ENCODE measurements at places on chromosomes 7 and 10. TPM values are rescaled to one million over a fixed set of nuclear protein-coding genes. Genes with fewer than 3 reads are reported as not detected.

GRCh38 chr7:101173752-101174244, 6.3 kb downstream of the NAT16 start:
- no peak overlapping the region for H3K4me3 ChIP-seq
- DNase-seq = no peak
- no peak overlapping the region for H3K27ac ChIP-seq
- no peaks in the 10 kb centered on the region for H3K36me3 ChIP-seq

DNA sequence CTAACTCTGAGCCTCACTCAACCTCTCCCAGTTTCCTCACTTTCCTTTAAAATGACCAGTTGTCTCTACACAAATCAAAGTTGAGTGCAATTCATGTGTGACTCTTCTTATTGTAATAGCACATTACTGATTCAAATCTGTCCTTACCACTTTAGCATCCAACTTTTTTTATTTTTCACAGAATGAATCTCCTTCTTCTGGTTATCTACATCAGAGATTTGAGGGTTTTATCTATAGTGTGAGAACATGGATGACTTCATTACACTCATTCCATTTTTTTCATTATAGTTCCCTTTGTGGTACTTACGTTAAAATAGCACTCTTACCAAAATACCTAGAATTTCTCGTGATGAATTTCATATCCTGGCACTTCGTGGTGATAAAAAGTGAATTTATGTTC, 43.3 kb downstream of the RTKN2 start:
- H3K27ac ChIP-seq = no peak overlapping the region
- no peaks in the 10 kb centered on the region for H3K4me1 ChIP-seq
- DNase-seq = no peak
- no peak overlapping the region for H3K4me3 ChIP-seq
- H3K27me3 ChIP-seq = no peaks in the 10 kb centered on the region

DNA sequence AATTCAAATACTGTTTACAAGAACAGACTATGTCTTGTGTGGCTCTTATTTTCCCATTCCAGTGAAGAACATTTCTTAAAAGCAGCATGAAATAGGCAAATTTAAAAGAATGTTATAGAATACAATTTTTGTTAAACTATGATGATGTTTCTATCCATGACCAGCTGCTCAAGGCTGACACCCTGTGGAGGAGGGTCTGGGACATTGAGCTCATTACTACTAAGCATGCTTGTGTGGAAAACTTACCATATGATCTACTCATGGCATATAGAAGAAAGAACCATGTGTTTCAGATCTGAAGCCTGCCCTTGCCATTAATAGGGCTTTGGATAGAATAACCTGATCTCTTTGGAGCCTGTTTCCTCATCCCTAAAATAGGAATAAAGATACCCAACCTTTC, 125.0 kb downstream of the FOXP2 start:
- no peak for DNase-seq
- no peaks in the 10 kb centered on the region for H3K36me3 ChIP-seq
- no peak overlapping the region for H3K4me3 ChIP-seq

DNA sequence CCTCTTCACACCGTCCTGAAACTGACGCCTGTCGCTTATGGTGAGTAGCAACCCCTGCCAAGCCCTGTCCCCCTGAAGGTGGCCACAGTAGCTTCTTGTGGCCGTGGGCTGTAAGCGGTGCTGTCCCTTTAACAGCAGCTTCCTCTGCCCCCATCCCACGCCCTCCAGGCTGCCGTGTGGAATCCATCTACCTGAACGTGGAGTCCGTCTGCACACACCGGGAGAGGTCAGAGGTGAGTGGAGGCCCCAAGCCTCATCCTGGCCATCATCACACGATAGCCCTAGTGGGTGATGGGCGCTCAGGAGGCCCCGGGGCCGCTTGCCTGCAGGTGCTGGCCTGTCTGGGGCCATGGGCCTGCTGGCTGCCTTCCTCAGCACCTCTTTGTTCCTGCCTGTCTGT, 21.2 kb downstream of the PFKFB3 start:
- H3K4me3 ChIP-seq = no peak overlapping the region
- peak; percentile 62 for DNase-seq
- no peaks in the 10 kb centered on the region for H3K4me1 ChIP-seq
- no peaks in the 10 kb centered on the region for H3K27me3 ChIP-seq

DNA sequence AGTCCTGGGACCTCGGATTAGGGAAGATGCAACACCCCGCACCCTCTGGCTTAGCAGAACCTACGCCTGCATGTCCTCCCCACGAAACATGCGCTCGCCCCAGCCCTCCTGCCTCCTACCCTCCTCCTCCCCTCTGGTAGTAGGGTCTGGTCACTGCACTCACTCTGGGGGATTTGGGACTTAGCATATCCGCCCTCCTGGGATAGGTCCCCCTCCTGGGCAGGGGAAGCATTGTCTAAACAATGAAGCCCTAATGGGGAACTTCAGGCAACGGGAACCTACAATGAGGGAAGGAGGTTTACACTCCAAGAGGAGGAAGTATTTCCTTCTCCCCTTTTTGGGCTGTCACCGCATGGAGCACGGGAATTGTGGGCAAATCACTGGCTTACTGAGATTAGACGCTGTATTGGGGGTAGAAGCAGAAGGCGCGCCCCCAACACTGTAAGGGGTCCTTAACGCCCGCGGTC, 892 bp downstream of the CRHR2 start:
- no peak for DNase-seq
- H3K36me3 ChIP-seq = no peaks in the 10 kb centered on the region
- no peak overlapping the region for H3K4me3 ChIP-seq
- H3K27me3 ChIP-seq = no peaks in the 10 kb centered on the region
- H3K4me1 ChIP-seq = no peaks in the 10 kb centered on the region

- no peak overlapping the region for H3K4me3 ChIP-seq
- H3K27me3 ChIP-seq = no peaks in the 10 kb centered on the region
- peaks cover under 1% of the 10 kb centered on the region for H3K4me1 ChIP-seq
- H3K36me3 ChIP-seq = no peaks in the 10 kb centered on the region
These were observed 24.9 kb downstream of the KLF6 start for GRCh38 chr10:3760083-3760482.

DNA sequence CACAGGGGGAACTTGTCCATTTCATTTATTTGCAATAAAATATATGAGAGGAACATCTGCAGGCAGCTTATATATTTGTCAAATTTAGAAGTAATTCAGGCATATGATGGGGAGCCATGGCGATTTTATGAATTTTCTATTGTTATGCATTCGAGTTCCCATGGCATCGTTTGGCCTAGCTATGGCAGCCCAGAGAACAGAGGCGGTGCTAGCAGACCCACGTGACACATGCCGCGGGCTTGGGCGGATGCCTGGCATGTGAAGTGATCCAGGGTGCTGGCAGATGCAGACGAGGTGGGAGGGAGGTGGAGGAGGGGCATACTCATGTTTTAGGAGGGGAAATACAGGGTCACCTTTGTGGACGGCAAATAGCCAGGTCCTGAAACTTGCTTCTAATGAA, 560.0 kb upstream of the GALNT17 start:
- H3K27ac ChIP-seq = no peak overlapping the region
- no peaks in the 10 kb centered on the region for H3K27me3 ChIP-seq
- H3K4me3 ChIP-seq = no peak overlapping the region
- no peaks in the 10 kb centered on the region for H3K4me1 ChIP-seq
- H3K36me3 ChIP-seq = no peaks in the 10 kb centered on the region

DNA sequence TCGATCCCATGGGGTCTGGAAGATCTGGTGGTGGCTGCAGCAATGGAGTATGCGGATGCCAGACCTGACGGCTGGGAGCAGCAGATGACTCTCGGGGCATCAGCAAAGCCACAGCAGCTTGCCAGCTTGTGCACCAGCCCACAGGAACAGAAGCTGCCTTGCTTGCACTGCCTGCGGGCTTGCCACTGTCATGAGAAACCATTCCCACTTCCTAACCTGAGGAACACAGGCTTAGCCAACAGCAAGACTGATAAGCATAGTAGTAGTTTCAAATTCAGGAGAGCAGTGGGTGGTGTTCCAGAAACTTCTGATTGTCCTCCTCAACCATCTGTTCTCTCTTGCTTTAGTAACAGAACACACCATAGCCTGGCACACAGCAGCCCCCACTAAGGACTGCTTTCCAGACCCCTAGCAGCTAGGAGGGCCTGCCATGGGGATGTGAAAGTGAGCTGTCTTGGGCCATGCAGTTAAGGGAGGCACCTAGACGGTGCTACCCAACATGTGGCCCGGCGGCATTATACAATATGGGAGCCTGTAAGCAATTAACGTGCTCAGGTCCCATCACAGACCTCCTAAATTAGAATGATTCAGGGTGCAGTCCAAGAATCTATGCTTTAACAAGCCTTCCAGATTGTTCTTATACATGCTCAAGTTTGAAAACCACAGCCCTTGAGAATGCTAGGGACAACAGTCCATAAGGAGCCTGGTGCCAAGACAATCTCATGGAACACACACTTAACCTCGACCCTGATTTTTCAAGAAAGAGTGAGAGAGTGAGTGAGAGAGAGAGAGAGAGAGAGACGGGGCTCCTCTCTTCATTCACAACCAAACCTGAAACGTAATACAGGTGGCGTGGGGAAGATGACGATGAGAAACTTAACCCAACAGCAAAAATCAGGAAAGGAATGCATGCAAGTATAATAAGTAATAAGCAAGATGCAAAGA, 7.1 kb downstream of the ANXA11 start:
- H3K4me1 ChIP-seq = peaks cover 4% of the 10 kb centered on the region
- no peaks in the 10 kb centered on the region for H3K36me3 ChIP-seq
- H3K27ac ChIP-seq = peak overlapping the region; percentile 78
- peak; percentile 54 for DNase-seq
- H3K4me3 ChIP-seq = no peak overlapping the region

GRCh38 chr7:148306759-148307158, 283.8 kb upstream of the C7orf33 start:
- H3K36me3 ChIP-seq = no peaks in the 10 kb centered on the region
- no peaks in the 10 kb centered on the region for H3K27me3 ChIP-seq
- no peak overlapping the region for H3K27ac ChIP-seq
- no peak for DNase-seq
- no peak overlapping the region for H3K4me3 ChIP-seq

DNA sequence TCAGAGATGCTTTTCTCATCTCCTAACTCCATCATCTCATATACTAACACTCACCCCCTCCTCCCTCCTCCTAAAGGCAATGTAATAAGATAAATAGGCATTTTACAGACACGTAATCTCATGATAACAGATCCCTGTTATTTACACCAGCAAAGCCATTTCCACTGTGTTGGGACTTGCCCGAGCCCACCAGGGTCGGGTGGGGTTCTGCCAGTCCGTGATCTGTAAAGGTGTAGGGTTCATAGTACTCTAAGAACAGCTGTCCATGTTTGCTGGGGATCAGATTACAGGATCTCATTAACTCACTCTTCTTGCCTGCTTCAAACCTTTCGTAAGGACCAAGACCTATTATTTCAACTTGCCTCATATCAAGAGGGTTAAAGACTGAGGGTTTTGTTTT, 172.4 kb downstream of the FZD1 start:
- no peaks in the 10 kb centered on the region for H3K36me3 ChIP-seq
- no peaks in the 10 kb centered on the region for H3K4me1 ChIP-seq
- H3K4me3 ChIP-seq = no peak overlapping the region
- H3K27me3 ChIP-seq = no peaks in the 10 kb centered on the region

- H3K36me3 ChIP-seq = no peaks in the 10 kb centered on the region
- DNase-seq = no peak
- H3K4me3 ChIP-seq = no peak overlapping the region
These were observed 2.0 kb downstream of the PPP1R17 start for GRCh38 chr7:31688996-31689395.

GRCh38 chr7:114802632-114803031, 119.3 kb upstream of the MDFIC start:
- H3K36me3 ChIP-seq = no peaks in the 10 kb centered on the region
- no peak overlapping the region for H3K27ac ChIP-seq
- H3K4me1 ChIP-seq = no peaks in the 10 kb centered on the region

DNA sequence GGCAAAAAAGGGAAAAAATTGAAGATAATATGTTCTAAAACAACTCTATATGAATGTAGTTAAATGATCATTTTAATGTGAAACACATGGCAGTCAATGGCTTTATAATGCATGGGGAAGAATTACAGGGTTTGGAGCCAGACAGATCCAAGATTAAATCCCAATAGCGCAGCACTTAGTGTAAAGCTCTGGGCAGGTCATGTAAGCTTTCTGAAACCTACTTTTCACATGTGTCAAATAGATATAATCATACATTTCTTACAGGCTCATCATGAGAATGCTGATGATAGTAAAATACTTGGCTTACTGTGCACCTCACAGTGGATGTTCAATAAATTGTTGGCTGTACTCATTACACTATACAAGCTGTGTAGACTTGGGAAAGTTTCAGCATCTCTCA, 48.0 kb upstream of the ZNF365 start:
- DNase-seq = no peak
- H3K27me3 ChIP-seq = no peaks in the 10 kb centered on the region
- no peaks in the 10 kb centered on the region for H3K36me3 ChIP-seq
- no peaks in the 10 kb centered on the region for H3K4me1 ChIP-seq

DNA sequence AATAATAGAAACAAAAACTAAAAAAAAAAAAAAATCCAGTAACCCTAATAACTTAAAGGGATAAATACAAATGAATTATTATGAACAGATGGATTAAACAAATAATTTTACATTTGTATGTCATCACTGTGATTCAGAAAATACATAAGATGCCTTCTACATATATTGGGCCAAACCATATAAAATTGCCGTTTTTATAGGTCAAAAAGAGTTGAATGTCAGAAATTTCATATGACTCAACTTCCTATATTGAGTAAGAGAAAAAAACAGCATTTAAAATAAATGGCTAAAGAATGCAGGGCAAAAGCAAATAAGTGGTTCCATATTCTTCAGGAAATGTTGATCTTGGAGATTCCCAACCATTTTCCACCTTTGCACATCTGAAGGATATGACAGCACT, 9.4 kb downstream of the SLC35B4 start:
- no peak overlapping the region for H3K27ac ChIP-seq
- DNase-seq = no peak
- H3K27me3 ChIP-seq = no peaks in the 10 kb centered on the region
- peaks cover 3% of the 10 kb centered on the region for H3K36me3 ChIP-seq

- no peaks in the 10 kb centered on the region for H3K27me3 ChIP-seq
- no peak overlapping the region for H3K4me3 ChIP-seq
- H3K36me3 ChIP-seq = no peaks in the 10 kb centered on the region
These were observed 116.3 kb downstream of the WDFY4 start for GRCh38 chr10:48801001-48801421.

DNA sequence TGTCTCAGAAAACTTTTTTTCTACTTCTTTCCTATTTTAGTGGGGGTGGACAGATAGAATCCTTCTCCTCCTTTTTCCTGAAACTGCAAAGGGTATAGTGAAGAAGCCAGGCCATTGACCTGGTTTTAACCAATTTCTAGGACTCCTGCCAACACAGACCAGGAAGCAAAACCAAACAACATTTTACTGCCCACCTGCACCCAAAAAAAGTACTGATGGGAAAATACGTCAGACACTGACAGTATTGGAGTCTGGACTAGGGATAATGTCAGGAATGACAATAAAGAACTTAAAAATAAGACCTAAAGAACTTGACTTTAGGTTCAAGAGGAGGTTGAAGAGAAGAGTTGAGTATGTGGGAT, 5.0 kb upstream of the STEAP4 start:
- no peak overlapping the region for H3K27ac ChIP-seq
- no peaks in the 10 kb centered on the region for H3K27me3 ChIP-seq
- H3K36me3 ChIP-seq = no peaks in the 10 kb centered on the region
- peaks cover 2% of the 10 kb centered on the region for H3K4me1 ChIP-seq
- no peak for DNase-seq

- H3K36me3 ChIP-seq = no peaks in the 10 kb centered on the region
- H3K27ac ChIP-seq = no peak overlapping the region
- DNase-seq = no peak
- no peak overlapping the region for H3K4me3 ChIP-seq
These were observed 138.2 kb upstream of the TMEM229A start for GRCh38 chr7:124171068-124171467.

Gene PLAC9
- total RNA-seq = 37.7 TPM

Gene FOXI2
- 0.23 TPM for total RNA-seq

Gene NPTX2
- 35.2 TPM for total RNA-seq

Gene LSM5
- 21.1 TPM for total RNA-seq

Gene DYNC1I1
- 13.3 TPM for total RNA-seq

Gene BCL7B
- 68.2 TPM for total RNA-seq

Gene PLEKHS1
- total RNA-seq = 0.29 TPM

Gene GIMAP8
- 41.4 TPM for total RNA-seq

Data from aorta (tissue), 5 donors.